ENCODE measurements at places on chromosomes 12 and 14. TPM values are rescaled to one million over a fixed set of nuclear protein-coding genes. Genes with fewer than 3 reads are reported as not detected.

DNA sequence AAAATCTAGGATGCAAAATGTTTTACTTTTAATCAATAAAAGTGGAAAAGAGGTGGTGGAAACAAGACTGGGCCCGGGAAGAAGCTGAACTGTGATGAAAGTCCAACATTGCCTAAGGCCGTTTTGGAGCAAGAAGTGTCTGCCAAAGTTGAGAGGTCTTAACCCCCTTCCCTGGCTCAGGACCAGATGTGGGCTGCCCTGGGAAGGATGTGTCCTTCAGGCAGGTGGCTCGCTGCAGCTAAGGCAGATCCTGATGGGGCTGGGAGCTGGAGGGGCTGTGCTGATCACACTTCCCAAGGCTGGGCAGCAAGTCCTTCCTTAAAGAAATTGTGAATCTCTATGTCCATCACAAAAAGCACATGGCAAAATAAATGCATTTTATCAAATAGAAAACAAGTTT lies 581.6 kb downstream of the GALC start:
- no peak for DNase-seq

TMEM253 gene
- total RNA-seq = 0.38 TPM

DNA sequence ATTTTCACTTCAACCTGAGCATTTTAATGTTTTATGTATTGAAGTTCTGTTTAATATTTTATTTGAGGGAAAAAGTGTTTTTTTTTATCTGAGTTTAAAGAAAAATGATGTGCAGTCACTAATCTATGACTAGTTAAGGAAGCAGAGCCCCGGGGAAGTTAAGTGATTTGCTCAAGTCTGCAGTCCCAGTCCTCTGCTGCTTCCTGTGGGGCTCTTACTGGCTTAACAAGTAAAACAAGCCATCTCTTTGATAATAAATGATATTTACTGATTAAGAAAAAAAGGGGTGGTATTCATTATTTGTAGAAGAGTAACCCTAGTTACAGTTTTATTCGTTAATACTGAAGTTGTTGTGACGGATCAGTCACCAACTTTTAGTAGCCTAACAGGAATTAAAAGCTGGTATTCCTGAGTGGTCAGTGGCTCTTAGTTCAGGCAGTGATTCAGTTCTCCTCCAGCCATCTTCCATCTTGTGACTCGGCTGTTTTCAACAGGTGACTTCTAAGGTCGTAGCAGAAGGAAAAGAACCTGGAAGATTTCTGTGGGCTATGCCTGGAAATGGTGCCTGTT lies 21.7 kb downstream of the BICDL1 start:
- DNase-seq = no peak

SLC5A8 gene
- total RNA-seq = not detected

- no peak for DNase-seq
Measured at GRCh38 chr14:74697543-74697942, 15.3 kb downstream of the AREL1 start.

GRCh38 chr14:100566586-100566985 lies 20.6 kb downstream of the BEGAIN start:
- DNase-seq = no peak

SAMD15 gene
- total RNA-seq = 5.7 TPM

DNA sequence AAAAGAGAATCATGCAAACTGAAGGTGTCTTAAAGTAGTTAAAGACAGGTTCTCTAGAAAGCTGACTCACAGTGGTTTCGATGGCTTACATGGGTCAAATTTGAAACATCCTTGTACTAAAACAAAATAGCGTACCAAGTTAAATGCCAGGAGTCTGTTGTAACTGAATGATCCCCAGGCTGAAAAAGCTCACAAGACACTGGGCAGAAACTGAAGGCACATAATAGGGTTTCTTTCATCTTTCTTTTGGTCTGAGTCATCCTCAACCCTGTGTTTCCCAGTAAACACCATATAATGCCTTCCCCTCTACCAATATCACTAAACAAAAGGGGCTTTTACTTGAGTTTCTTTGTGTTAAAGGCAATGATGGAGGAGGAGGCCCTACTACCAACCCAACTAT lies 12.8 kb downstream of the ZFYVE1 start:
- DNase-seq = no peak

PDE3A gene
- total RNA-seq = 1.8 TPM

- DNase-seq = peak; percentile 87
Measured at GRCh38 chr12:94710933-94711332, 60.6 kb upstream of the TMCC3 start.

GRCh38 chr12:101923045-101923718 lies 45.8 kb downstream of the DRAM1 start:
- DNase-seq = no peak

DNA sequence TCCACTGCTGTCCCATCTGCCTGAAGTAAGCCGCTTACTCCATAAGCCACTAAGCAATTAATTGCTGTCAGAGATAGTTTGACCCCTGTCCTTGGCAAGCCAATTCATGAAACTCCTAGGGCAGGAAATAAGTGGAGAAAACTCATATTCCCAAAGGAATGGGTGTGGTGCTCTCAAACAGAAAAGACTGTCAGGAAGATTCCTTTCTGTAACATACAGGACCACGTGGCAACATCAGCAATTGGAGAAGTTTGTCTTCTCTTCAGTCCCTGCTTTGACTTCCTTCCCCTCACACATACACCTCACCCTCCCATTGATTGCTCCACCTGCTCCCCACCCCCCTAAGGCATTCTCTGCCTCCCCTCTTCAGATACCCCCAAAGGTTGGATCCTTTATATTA lies 36.2 kb upstream of the MDM1 start:
- DNase-seq = no peak

GRCh38 chr14:64059454-64060198 lies 206.8 kb downstream of the SYNE2 start:
- DNase-seq = no peak

SMIM41 gene
- total RNA-seq = not detected

- peak; percentile 82 for DNase-seq
Measured at GRCh38 chr14:95515080-95515489, 1.4 kb downstream of the SYNE3 start.

DNA sequence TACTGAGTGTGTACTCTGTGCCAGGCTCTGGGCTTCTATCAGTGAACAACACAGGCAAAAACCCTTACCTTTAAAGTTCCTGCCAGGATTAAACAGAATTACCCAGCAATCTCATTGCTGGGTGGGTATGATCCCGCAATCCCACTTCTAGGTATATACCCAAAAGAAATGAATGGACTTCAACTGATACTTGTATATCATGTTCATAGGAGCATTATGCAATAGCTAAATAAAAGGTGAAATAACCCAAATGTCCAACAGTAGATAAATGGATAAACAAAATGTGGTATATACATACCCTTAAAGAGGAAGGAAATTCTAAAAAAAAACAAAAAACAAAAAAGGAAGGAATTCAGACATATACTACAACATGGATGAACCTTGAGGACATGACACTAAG lies 14.7 kb downstream of the DAZAP2 start:
- DNase-seq = no peak

GZMB gene
- total RNA-seq = not detected

RD3L gene
- total RNA-seq = not detected

CD163 gene
- total RNA-seq = 2.8 TPM

DNA sequence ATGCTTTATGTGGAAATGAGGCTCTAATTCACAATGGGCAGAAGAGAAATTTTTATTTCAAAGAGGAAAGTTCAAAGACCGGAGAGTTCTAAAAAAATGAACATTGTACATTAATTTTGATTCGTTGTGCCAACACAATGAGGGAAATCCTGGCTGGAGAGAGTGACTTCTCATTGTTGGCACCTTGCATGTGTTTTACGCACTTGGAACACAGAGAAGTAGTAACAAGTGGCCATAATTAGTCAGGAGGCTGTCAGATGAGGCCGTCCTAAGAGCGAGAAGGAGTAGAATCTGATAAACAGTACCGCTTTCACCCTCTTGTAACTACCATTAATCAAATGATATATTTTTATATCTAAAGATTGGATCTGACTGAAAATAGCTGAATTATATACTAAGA lies 6.9 kb downstream of the LMO3 start:
- no peak for DNase-seq

DNA sequence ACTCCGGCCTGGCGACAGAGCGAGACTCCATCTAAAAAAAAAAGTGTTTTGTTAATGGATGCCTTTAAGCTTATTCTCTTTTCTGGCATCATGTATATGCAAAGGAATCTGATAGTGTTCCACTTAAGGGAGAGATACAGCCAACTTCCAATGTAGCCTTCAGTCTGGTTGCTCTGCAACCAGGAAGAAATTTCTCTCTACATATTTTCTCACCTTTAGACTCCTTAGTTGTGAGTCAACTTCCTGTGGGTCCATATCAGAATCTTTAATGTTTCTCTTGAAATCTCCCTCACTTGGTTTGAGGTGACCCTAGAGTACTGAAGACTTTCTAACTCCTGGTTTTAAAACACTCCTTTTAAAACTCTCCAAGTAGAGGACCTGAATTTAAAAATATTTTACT lies 340.4 kb downstream of the SLC6A15 start:
- DNase-seq = no peak

SPIC gene
- not detected for total RNA-seq

DNA sequence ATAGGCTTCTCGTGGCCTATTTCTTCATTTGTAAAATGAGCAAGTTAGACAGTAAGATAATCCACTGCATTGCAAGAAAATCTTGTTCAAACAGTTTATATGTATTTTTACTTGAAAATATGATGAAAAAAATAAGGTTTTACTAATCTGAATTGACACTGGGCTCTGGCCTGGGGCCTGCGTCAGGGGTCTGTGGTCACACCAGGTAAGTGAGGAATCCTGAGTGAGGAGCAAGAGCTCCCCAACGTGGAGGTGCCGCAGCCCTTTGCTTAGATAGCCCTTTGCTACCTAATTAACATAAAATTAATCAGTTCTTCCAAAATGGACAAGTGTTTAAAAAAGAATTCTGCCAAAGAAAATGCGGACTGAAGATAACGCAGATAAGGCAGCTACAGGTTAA lies 39.1 kb upstream of the STAB2 start:
- DNase-seq = peak; percentile 55

MANSC4 gene
- not detected for total RNA-seq

DNA sequence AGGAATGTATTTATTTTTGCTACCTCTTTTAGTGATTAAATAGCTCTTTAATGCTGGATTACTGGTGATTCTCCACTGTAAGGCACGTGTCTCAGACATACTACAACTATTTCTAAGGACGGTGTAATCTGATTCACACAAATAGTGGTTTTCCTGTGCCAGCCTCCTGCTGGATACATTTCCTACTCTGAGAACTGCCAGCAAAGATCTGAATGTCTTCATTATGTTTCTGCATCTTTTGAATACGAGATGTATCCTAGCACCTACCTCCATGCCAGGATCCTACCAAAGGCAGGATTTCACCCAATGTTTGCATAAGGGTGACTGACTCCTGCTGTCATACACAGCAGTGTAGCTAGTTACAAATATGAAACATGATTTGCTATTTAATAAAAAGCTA lies 120.6 kb downstream of the PRICKLE1 start:
- no peak for DNase-seq

DNA sequence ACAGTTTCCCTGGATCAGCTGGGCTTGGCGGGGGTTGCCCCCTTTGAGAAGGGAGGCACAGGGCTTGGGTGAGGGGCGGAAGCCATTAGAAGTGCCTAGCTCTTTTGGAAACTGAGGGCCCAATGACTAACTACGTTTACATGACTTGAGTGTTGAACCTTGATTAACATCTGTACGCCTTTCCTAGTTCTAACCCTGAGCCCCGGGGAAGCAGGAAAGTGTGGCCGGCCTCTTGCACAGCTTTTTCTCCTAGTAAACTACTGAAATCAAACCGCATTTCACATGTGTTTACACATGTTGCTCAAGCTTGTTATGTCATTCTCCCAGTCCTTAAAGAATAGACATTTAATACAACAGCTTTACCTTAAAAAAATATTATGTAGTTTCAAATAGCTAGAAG lies 1356.4 kb upstream of the TMEM132C start:
- no peak for DNase-seq

GRCh38 chr14:103549361-103550311 lies 12.8 kb downstream of the BAG5 start:
- DNase-seq = no peak

- DNase-seq = no peak
Measured at GRCh38 chr12:89943463-89943862, 234.8 kb upstream of the ATP2B1 start.

GRCh38 chr12:120713861-120714482 lies 3.7 kb downstream of the UNC119B start:
- DNase-seq = peak; percentile 93

TMEM30B gene
- 11.4 TPM for total RNA-seq

GTF2H3 gene
- 36.8 TPM for total RNA-seq

ADAMTS20 gene
- total RNA-seq = 1.1 TPM

DNA sequence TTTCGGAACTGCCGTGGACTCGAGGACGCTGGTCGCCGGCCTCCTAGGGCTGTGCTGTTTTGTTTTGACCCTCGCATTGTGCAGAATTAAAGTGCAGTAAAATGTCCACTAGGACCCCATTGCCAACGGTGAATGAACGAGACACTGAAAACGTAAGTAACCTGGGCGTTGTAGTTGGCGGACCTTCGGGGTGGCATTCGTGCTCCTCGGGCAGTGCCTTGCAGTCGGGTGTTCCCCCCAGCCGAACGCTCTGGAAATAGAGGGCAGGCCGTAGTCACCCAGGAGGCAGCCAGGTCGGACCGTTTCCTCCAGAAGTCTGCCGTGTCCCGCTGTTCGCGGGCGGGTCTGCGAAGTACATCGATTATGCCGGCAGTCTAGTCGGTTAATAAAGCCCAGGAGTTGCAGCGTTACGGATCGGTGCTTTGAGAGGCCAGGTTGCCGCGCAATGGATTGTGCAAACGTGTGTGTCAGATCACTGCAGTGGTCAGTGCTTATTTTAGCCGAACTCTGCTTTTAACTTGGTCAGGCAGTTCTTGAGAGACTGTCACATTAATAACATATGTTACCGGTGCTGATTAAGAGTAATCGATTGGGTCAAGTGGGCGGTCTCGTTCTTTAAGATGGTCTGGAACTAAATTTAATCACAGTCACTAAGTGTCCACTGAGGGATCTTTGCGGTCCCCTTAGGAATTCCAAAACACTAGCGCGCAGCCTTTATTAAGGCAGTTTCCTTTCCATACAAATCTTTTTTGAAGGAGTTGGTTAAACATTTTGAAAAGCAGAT lies 906 bp downstream of the MARK3 start:
- no peak for DNase-seq

ALKBH2 gene
- total RNA-seq = 13.8 TPM

- DNase-seq = no peak
Measured at GRCh38 chr12:85322715-85323114, 42.7 kb downstream of the ALX1 start.

SEL1L gene
- 64.0 TPM for total RNA-seq

LALBA gene
- total RNA-seq = not detected

LRFN5 gene
- total RNA-seq = 1.7 TPM

KRT71 gene
- total RNA-seq = not detected

GRCh38 chr12:3342051-3342450 lies 149.0 kb upstream of the PRMT8 start:
- DNase-seq = peak; percentile 89

All from endodermal cell (in vitro differentiated cells).